Putamen (tissue), 1 donor: ENCODE measurements at places on chromosomes 7 and 10.

DNA sequence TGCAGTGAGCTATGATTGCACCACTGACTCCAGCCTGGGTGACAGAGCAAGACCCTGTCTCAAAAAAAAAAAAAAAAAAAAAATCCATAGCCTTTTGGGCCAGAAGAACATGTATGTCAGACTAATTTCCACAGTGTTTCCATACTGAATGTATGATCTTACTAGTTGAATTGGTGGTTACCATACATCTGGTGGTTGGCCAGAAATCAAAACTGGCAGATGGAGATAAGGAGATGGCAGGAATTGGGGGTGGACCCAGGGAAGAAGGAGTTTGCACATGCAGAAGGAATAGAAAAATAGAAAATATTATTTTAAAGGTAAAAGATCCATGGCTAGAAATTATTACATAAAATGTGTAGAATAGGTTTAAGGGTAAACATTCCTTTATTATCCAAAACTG lies 3.7 kb upstream of the ATOH7 start:
- DNase-seq: no peak

- DNase-seq: no peak
Observed at GRCh38 chr7:126185959-126186580, 1066.7 kb downstream of the GRM8 start.

GRCh38 chr7:132609906-132610520 lies 33.7 kb upstream of the PLXNA4 start:
- no peak for DNase-seq

GRCh38 chr7:128915841-128916642 lies 5.5 kb upstream of the KCP start:
- DNase-seq: no peak

GRCh38 chr10:7188456-7189050 lies 222.3 kb downstream of the SFMBT2 start:
- no peak for DNase-seq

DNA sequence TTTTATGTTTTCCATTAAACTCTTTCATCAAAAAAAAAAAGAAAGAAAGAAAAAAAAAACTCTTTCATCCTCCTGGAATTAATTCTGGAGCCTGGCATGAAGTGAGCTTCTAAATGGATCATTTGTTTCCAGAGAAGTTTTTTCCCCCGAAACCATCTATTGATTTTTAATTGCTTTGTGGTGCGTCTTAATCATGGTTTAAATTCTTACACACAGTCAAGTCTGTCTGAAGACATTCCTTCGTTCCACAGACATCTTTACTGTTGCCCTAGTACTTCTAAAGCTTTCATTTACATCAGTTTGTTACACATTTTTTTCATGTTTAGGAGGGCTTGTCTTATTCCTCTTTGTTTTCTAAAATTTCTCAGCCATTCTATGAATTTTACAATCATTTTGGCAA lies 493.4 kb upstream of the FOXK1 start:
- DNase-seq: no peak

DNA sequence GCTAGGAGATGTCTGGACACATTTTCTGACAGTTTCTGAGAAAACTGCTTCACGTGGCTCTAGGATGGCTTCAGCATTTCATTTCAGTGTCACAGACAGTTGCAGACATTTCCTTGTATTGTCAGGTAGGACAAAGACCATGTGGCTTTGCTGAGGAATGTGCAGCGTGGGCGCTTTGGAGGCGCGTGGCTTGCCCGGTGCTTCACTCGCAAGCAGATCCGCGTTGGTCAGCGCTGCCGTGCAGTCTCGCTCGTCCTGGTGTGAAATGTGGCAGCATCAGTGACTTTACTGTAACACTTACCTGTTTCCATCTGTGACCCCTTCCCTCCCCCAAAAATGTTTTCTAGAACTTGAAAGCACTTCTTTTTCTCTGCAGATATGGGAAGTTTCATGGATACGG lies 340.5 kb downstream of the SDK1 start:
- DNase-seq: no peak

DNA sequence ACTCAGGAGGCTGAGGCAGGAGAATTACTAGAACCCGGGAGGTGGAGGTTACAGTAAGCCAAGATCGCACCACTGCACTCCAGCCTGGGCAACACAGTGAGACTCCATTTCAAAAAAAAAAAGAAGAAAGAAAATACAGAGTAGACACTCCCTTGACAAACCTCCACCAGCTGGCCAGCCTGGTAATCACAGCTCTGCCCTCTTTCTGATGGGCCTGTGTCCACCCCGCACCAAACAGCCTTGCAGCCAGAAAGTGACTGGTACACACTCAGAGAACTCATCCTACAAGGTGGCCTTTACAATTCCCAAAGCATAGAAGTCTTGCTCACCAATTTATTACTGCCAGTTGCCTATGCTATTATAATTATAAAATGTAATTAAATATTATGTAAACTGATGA lies 66.6 kb downstream of the COBL start:
- DNase-seq: no peak

DNA sequence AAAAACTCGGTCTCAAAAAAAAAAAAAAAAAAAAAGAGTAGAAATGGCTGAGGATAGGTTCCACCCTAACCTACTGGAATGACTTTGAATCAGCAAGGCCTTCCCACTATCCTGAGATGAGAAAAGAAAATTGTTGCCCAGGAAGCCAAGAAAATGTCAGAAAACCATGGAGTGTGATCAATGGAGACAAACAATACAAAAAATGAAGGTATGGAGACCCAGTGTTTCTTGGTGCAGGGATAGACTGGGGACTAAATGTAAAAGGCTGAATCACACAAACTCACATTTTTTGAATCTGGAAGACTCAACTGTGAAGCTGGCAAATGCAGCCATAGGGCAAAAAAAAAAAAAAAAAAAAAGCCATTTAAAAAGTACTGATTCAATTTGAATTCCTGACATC lies 364.3 kb upstream of the ANKRD30A start:
- no peak for DNase-seq

GRCh38 chr10:83725567-83725966 lies 413.7 kb upstream of the GHITM start:
- DNase-seq: no peak

GRCh38 chr10:22823109-22823508 lies 104.7 kb upstream of the ARMC3 start:
- DNase-seq: no peak

GRCh38 chr7:24227603-24228359 lies 56.2 kb upstream of the NPY start:
- DNase-seq: no peak

GRCh38 chr10:26792758-26793495 lies 67.8 kb downstream of the ABI1 start:
- DNase-seq: peak; percentile 49

DNA sequence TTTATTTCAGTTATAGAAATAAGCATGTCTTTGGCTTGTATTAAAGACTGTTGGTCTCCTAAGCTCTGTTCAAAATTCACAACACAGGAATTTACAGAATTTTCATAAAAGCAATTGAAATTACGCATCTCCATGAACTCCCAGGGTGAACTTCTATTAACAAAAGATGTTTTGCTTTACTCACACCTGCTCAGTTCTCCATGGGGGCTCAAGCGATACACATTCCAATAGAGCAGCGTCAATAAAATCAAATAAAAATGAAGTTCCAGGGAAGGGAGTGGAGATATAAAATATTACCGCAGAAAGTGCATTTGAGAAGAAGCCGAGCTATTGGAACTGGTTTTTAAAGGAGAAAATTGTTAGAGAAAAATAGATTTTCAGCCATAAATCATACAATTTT lies 41.5 kb upstream of the ZNF438 start:
- DNase-seq: no peak

- no peak for DNase-seq
Observed at GRCh38 chr7:25171516-25171915, 46.5 kb upstream of the CYCS start.

- DNase-seq: no peak
Observed at GRCh38 chr10:52212802-52213201, 101.3 kb upstream of the DKK1 start.

- DNase-seq: no peak
Observed at GRCh38 chr7:41858201-41858600, 155.3 kb upstream of the INHBA start.

DNA sequence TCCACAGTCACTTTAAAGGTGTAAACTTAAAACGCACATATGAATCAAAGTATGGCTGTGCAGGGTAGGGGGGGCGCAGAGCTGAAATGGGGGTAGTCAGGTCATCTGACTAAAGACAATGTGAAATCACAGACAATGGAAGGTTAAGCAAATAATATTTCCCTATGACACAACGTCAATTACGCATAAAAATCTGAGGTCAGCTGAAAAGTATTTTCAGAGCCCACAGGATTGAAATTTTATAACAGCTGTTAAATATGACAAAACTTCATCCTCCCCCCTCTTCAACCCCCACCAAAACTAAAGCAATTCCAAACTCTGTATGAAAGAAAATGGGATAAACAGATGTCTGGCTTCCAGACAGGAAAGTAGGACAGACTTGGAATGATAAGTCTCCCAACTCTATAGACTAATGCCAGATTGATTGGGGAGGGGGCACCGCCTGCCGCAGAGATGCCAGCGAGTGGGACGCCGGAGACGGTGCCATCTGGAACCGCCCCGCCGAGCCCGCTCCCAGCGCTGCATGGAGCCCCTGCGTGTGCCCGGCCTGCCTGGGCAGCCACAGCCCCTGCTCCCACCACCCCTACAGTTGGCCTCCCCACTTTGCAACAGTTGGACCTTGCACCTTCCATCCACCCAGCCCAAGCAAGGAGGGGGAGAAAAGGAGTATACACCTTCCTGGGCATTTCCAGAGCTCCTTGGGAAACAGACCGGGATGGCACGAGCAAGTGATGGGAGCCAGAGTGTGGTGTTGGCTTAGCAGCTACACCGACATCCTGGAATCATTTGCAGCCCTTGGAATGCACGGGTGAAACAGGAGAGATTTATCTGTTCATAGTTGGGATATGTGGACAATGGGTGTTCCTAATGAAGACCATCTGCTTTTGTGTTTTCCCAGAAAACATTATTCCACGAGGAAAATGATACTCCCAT lies 10.7 kb downstream of the EBF3 start:
- DNase-seq: no peak

- DNase-seq: no peak
Observed at GRCh38 chr10:129329385-129330055, 137.5 kb upstream of the MGMT start.

DNA sequence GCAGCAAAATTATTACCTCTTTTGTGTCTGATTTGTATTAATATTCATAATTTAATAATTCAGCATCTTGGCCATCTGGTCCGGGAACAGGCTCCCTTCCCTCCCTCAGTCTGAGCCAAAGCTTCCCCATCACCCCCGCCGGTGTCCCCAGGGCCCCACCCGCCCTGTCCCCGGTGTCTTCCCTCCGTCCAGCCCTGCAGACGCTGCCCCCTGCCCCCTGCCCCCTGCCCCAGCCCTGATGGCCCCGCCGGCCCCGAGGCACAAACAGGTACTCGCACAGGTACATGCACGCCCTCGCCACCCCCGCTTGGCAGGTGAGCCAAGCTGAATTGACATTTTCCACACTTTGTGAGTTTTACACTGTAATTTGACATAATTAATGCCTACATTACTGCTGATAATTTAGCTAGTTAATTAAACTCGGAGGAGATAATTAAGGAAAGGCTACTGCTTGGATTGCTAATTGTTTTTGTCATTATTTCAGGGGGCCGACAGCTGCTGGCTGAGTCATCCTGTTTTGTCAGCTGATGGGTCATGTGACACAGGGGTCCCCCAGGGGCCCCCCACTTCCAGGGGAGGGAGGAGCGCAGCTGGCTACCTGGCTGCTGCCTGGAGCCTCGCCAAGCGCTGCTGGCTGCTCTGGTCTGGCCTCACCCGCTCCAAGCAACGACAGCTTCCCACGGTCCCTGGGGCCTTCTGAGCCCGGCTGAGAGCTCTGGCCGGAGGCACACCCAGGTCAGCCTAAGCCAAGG lies 36.6 kb downstream of the MICALL2 start:
- no peak for DNase-seq

DNA sequence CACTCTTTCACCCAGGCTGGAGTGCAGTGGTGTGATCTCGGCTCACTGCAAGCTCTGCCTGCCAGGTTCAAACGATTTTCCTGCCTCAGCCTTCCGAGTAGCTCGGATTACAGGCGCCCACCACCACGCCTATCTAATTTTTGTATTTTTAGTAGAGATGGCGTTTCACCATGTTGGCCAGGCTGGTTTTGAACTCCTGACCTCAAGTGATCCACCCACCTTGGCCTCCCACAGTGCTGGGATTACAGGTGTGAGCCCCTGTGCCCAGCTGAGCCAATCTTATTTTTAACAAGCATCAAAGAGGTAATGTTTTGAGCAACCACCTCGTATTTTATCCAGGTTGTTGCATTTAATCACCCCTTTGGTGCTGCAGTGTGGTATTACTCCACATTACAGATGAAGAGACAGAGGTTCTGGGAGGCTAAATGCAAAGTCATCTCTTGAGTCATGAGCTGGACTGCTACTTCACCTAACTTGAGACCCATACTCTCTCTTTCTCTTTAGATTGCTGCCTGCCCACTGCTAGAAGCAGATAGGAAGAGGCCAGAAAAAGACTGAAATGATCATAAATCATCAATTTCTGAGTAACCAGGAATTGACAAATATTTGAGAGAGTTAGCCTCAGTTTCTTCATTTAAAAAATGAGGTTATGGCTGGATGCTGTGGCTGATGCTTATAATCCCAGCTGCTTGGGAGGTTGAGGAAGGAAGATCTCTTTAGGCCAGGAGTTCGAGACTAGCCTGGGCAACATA lies 116.2 kb downstream of the CAMK1D start:
- no peak for DNase-seq

- no peak for DNase-seq
Observed at GRCh38 chr7:91248996-91249395, 15.2 kb upstream of the FZD1 start.

DNA sequence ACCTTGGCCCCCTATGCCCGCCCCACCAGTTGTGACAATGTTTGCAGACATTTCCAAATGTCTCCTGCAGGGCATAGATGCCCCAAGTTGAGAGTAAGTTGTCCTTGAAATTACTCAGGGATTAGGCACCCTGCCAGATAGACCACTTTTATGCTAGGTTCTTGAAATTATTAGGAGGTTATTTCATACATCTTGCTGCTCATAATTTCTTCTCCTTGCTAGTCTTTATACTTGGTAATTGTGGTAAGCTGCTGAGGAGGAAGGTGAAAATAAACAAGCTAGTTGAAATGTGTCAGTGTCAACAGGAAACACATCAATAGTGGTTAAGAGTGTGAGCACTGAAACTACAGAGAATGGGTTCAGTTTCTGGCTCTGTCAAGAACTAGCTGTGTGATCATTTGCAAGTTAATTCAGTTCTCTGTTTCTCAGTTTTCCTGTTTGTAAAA lies 63.7 kb upstream of the AOAH start:
- no peak for DNase-seq

GRCh38 chr7:2260820-2261219 lies 18.8 kb downstream of the NUDT1 start:
- no peak for DNase-seq

GRCh38 chr10:89992575-89992974 lies 291.2 kb downstream of the KIF20B start:
- no peak for DNase-seq
